Activated CD4-positive, alpha-beta T cell treated with anti-CD3 and anti-CD28 coated beads for 36 hours (primary cell): ENCODE measurements at places on chromosomes 6 and 20. TPM values are rescaled to one million over a fixed set of nuclear protein-coding genes. Genes with fewer than 3 reads are reported as not detected.

Gene BPI
- not detected for total RNA-seq

Gene JPH2
- 0.07 TPM for total RNA-seq

Gene TNXB
- 3.5 TPM for total RNA-seq

Gene VARS1
- total RNA-seq, result 147 TPM

Gene C20orf141
- not detected for total RNA-seq

Gene MCCD1
- not detected for total RNA-seq

Gene CALHM4
- total RNA-seq, result not detected

Gene MLIP
- total RNA-seq, result not detected

Gene MUCL3
- total RNA-seq, result not detected

Gene HLA-E
- 451 TPM for total RNA-seq

Gene C20orf204
- total RNA-seq, result 2.3 TPM

DNA sequence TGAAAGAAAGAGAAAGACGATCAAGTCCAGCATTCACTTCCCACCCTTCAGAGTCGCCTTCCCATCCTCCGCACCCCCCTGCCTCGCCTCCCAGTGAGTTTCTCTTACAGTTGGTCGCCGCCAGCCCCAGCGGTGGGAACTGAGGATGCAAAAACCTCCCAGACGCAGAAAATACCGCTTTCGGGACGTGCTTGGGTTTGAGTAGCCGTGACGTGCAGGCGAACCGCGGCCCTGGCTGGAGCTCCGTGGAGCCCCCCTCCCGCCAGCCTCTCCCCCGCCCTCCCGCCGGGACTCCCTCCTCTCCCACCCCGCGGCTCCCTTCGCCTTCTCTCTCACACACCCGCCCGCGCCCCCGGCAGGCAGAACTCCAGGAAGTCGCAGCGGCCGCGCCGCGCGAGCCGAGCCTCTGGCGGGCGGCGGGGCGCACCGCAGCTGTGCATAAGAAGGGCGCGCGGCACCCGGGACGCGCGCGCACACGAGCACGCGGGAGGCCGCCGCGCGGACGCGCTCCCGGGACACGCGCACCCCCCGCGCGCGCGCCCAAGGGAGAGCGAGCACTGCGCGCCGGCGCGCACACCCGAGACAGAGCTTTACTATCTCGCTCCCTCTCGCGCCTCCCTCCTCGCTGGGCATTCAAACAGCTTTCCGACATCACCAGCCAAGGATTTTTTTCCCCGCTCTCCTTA is at the start of gene ADGRB3:
TSS of gene ADGRB3 (plus strand) at position 557 of the 686 bp plus-strand sequence. CDS start 3,394 bp downstream, outside the sequence.
- peak; percentile 52 for DNase-seq

DNA sequence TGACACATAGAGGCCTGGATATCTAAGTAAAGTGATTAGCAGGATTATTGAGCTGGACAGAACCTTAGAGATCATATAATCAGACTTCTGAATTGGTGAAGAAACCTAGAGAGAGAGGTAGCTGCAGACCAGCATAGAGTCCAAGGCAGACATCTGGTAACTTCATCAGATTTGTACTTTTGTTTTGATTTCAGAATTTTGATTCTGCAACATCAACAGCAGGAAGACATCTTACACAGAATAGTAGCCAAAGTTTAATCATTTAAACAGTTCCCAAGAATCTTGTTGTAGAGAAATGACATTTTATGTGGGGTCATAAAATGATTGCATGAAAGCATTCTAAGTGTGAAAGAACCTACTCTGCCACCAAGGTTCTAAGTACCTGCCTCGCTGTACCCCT is 39.4 kb downstream of the RPRD1B start:
- DNase-seq, result no peak

DNA sequence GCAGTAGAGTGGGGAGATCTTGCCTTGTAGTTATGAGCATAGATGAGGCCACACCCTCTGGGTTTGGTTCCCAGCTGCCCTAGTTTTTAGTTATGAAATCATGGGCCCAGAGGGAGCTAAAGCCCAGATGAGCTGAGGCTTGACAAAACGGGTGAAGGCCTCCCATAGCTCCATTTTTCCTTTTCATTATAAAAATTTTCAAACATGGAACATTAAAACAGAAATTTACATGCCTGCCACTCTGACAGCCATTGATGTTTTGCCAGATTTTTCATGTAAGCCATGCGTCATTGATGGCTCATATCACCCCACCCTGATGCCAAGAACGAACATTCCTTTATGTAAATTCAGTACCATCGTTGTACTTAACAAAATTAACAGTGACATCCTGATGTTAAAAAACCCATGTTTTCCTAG is 67.9 kb downstream of the IGF2R start:
- DNase-seq, result no peak

- no peak for DNase-seq
Measured at GRCh38 chr6:113644861-113645575, 212.1 kb upstream of the MARCKS start.

DNA sequence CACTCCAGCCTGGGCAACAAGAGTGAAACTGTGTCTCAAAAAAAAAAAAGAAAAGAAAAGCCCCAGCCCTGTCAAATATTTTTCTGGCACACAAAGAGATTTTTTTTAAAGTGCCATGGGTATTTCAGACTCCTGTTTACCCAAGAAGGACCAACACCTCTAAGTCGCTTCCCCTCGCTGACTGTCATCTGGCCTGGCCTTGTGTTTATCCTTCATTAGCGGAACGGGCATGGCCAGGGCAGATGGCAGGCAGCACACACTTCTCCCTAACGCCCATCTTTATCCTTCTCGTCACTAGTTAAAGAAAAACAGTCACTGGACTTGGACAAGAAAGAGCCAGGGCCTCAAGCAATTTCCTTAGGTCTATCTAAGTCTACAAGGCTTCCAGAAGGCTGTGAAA is 7.3 kb upstream of the CBFA2T2 start:
- no peak for DNase-seq

GRCh38 chr6:68777956-68778355 is 142.9 kb downstream of the ADGRB3 start:
- DNase-seq, result no peak

DNA sequence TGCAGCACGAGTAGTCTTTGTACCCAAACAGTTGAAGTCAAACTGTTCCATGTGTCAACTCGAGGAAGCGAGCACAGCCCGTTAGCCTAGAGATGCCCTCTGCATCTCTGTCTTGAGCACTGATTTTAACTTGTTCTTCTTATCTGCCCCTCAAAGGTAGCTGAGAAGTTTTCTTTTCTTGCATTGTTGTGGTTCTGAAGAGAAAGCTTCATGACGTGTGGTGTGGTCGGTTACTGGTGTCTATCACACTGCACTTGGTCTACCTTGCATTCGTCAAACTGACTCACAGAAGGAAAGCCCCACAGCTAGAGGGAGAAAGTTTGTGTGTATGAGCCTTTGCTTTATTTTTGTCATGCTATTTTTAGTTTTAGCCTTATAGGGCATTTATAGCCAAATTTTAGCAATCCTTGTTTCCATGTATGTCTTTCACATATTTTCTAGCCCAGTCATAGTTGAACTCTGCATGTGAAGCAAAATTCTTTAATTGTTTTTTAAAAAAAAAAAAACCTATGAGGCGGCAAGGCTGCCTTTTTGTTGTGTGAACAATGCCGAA is 115.1 kb downstream of the JAG1 start:
- peak; percentile 75 for DNase-seq

DNA sequence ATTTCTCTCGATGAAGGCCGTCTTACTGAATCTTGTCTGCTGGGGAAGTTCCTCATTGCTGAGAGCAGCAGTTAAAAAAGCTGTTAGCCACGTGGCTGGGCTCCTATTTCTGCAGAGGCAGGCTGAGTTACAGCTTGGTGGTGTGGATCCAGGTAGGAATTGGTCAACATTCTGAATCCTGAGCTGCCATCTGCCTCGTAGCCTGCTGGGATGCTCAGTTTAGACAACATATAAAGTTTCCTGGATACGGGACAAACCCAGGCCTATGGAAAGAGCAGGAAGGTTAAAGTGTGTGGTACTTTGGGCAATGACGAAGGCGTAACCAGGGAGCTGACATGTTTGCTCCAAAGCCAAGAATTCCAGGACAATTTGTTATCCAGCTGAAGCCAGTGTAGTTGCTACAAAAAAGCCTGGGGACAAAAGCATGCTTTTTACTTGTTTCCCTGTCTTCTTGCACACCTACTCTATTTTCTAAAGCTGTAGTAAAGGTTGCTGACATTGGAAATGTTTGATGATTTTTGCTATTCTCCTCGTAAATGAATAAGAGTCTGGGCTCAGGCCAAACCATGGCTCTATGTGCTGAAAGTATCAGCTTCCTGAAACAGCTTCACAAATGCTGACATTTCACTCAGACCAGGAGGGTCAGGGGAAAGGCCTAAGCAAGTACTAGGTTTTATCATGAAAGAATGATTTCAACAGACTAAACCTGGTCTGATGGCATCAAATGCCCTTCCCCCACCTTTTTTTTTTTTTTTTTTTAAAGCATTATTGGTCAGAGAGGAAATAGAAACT is 12.4 kb upstream of the MYLK2 start:
- no peak for DNase-seq

GRCh38 chr6:75044846-75045245 is 161.0 kb downstream of the COL12A1 start:
- DNase-seq, result no peak

DNA sequence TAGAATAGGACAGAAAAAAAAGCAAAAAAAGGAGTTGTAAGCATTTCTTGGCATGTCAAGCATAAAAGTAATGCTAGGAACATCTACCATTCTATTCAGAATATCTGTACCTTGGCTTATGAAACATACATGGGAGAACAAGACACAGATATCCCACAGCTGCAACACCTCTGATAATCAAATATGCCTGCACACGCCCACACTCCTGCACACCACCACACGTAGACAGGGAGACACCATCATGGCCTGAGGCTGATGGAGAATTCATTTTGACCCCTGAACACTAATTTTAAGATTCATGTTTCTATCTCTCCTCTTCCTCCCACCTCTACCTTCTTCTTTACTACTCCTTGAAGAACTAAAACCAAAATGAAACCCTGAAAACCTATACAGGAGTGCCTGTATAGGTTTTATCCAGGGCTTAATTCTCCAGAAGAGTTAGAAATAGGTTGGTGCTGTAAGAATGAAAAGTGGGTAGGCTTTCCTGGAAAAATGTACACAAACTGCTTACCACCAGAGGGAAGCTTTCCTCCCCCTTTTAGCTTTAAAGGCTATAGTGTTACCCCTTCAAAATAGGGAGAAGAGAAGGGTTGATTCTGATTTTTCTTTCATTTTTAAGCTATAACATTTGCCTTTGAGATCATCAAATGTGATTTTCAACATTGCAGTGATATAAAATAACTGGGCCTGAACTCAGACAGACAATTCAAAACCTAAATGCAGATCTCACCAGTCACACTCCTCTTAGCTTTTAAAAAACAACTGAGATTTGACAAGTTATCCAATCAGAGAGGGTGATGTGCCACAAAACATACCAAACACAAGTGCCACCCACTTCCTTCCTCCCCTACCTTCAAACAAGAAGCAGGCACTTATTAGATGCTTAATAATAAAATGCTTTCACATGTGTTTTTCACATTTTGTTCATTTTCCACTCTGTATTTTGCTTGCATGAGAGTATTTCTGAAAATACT is 57.9 kb downstream of the ELOVL5 start:
- peak; percentile 27 for DNase-seq

DNA sequence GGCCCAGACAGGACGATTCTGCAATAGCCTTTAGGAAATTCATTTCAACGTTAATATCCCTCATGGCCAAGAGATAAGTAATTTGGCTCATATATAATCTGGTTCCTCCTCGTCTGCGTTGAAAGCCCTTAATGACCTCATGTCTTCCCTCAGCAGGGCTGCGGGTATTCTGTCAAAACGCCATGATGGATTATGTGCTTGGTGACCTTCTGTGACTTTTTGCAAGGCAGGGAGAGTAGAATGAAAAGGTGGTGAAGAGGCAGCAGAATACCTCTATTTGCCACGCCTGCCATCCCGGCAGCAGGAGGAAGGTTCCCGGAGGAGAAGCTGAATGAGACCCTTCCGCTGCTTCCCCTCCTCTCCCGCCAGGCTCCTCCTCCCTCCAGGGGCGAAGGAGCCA is 41.1 kb upstream of the SPACA1 start:
- DNase-seq, result no peak

GRCh38 chr6:26215585-26216358 is 128.5 kb downstream of the HFE start:
- peak; percentile 55 for DNase-seq

DNA sequence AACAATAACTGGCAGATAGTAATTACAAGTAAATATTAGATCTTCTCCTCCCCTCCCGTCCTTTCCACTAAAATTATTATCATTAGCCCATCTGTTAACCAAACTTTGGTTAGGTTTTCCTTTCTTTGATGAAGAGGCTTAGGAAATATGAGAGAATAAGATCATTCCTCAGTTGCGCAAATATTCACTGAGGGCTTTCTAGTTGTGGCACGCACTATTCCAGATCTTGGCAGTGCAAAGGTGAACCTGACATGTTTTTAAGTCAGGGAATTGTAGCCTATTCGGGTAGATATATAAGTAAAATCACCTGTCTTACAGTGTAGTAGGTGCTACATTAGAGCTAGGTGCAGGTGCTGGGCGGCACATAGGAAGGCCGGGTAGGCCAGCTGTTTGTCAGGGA is 31.1 kb downstream of the RNF217 start:
- no peak for DNase-seq

DNA sequence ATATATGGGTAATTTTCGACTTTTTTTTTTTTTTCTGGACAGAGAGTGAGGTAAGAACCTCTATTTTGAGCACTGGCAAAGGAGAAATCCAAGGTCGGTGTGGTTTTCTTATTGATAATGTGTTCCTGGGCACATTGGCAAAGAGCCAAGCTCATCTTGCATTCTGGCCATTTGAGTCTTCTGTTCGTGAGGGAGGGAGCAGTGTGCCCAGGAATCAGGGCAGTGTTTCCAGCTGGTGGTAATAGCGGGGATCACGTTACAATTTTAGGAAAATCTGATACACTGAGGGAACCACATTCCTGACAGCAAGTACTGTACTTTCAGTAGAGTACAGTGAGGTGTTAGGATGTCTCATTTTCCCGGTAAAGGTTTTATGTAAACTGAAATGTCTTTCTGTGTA is 442.3 kb upstream of the MAP3K7 start:
- no peak for DNase-seq
